Stimulated activated CD8-positive, alpha-beta memory T cell treated with anti-CD3 and anti-CD28 coated beads, Interleukin-15, amount 100 ng/mL, for 24 hours (primary cell): ENCODE measurements at places on chromosomes 3 and 15.

- DNase-seq, result no peak
These were observed 63.2 kb downstream of the ASB7 start for GRCh38 chr15:100665570-100665969.

GRCh38 chr3:50226888-50227389 lies 9.1 kb upstream of the GNAI2 start:
- DNase-seq, result no peak

DNA sequence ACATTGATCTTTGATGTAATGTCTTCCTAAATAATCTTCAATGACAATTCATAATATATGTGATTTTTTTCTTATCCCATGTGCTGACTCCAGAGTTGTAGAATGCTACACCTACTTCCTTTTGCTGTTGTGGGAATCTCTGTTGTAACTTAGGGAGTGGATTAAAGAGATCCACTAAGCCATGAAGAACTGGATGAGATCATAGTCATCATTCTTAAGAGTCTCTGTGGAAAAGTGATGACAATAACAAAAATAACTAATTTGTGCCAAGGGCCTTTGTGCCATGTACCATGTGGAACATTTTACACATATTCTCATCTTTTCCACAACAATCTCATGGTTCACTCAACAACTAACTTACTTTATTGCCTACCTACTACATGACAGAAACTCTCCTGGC lies 162.9 kb upstream of the PDZRN3 start:
- no peak for DNase-seq

DNA sequence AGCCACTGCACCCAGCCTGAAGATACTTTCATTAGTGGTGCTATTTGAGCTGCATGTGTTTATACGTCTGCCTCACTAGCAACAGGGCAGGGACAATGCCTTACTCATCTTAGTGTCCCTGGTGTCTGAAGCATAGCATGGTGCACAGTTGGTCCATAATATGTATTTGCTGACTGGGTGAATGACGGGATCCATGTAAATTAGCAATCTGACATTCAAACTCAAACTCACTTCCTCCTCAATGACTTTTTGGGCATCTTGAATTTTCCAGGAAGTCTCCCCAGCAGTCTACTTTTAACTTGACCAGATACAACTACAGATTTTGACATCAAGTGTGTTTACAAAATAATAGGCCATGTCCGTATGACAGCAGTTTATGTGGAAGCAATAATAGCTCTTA lies 3.0 kb upstream of the LDHAL6B start:
- no peak for DNase-seq

- no peak for DNase-seq
These were observed 621.5 kb upstream of the ZNF385D start for GRCh38 chr3:22372292-22373062.
